ENCODE measurements at places on chromosomes 12 and 14.

- no peak for DNase-seq
These were observed 131.0 kb downstream of the TTC8 start for GRCh38 chr14:88955455-88955854.

DNA sequence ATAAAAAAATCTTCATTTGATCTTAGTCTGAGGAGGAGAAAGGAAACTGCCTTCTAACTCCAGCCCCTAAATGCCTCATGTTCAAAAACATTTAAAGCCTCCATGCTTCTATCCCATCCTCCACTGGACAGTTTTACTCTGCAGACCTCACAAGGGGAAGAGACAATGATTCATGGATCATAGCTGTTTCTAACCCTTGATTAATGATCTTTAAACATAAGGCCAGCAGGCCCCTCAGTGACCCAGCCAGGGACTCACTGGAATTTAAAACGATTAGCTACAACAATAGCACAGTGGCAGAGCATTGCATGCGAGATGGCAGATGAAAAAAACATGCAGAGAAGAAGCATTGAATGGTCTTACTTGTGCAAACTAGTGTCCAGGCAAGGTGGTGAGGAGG lies 6.0 kb downstream of the DCTN2 start:
- DNase-seq = no peak

DNA sequence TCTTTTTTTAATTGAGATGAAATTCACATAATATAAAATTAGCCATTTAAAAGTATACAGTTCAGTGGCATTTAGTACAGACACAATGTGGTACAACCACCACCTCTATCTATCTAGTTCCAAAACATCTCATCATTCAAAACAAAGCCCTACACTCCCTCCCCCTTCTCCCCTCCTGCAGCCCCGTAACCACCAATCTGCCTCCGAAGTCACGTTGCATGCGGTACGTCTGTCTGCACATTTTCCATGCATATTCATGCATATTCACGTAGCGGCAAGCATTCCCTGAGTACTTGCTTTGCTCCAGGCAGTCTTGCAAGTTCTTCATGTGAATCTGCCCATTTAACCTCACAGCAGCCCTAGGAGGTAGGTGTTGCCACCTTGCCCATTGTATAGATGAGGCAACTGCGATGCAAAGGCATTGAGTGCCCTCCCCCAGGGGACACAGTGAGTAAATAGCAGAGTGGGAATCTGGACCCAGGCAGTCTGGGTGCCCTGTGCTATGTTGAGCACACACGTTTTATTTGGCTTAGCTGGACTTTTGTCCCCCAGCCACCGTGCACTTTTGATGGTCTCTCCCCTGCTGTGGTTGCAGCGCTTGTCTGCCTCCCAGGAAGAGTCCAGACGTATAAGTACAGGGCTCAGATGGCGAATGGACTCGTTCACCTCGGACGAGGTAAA lies 43.4 kb downstream of the RIN3 start:
- DNase-seq = no peak

DNA sequence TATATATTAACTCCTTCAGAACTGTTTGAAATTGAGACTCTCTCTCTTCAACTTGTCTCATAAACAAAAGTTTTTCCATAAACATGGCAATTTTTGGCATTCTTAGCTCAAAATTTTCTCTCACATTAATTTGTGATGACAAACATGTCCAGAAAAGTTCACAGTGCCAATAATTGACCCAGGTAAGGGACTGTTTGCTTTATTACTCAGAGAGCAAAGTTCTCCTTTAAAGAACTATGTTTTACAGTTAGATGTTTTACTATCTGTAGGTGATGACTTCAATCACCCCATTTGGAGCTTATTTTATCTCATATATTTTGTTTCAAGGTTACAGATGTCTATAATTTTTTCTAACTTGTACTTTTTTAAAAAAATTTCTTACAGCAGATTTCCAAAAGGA lies 855.6 kb downstream of the SLC16A7 start:
- no peak for DNase-seq

DNA sequence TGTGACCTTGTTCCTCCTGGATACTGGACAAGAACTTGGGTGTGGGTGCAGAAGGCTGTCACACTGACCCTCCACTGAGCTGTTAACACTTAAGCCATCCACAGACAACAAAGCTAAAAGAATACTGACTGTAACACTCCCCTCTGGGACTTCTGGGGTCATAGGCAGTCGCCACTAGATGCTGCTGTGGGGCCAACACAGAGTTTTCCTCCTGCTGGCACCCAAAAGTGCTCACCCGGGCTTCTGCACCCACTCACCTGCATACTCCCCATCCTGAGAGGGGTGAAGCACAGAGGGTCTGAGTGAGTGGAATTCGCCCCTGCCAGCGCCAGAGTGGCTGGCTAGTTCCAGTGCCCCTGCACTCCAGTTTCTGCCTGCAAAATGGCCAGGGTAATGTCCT lies 422.4 kb upstream of the LMO3 start:
- no peak for DNase-seq

GRCh38 chr14:24136684-24137528 lies 912 bp downstream of the PSME1 start:
- DNase-seq = no peak

- DNase-seq = no peak
These were observed 499.5 kb downstream of the AACS start for GRCh38 chr12:125564753-125565152.

- DNase-seq = no peak
These were observed 284.8 kb upstream of the TBX3 start for GRCh38 chr12:114968727-114969126.

DNA sequence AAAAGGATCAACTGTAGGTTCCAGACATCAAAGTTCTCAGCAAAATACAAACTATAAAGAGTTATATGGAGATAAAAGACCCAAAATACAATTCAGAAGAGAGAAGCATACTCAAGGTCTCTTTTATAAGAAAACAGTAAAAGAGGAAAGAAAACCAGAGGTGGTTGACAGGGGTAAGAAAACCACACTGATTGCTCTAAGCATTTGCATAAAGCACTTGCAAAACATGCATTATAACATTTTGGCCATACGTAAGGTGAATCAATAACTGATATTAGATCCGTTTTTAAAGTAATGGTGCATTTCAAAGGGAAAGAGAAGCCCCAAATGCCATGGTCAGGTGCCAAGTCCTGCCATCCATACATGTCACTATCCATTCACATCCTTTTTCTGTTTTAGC lies 5.9 kb downstream of the DDHD1 start:
- no peak for DNase-seq

- DNase-seq = no peak
These were observed 509.1 kb downstream of the VRK1 start for GRCh38 chr14:97306133-97306759.

- DNase-seq = no peak
These were observed 21.3 kb upstream of the SNRPF start for GRCh38 chr12:95837240-95838038.

- DNase-seq = no peak
These were observed 159.0 kb downstream of the KICS2 start for GRCh38 chr12:64063121-64063520.

GRCh38 chr14:85079842-85080730 lies 449.9 kb upstream of the FLRT2 start:
- no peak for DNase-seq

DNA sequence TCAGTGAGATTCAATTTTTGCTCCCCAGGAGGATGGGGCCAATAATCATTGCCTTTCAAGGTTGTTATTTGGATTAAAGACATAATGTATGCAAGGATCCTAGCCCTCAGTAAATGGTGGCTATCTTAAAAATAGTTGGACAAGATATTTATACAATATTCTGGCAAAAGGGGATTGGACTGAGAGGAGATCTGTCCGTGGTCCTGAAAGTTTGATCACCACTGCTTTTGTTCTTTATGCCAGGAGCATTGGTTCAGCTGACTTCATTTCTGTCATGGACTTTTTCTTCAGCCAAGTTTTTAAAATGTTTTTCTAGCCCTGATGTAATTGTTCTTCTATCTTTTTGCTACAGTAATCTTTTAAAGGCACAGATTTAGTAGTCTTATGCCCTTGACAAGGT lies 70.2 kb upstream of the TCL1A start:
- DNase-seq = no peak

DNA sequence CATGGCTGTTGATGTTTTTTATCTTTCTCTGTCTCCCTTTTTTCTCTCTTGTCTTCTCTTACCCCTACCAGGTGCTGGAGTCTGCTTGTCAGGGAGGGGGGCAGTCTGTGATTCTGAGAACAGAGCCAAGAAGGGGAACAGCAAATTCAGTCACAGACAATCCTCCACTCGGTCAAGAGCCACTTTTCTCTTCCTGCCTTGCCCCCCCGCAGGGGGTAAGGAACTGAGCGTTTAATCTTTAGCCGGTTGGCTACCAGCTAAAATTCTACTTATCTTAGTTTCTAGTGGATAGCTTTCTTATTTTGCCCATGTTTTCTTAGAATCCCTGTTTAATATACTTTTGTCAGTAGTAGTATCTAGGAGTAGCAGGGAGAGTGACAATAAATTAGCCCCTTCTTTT lies 1.9 kb downstream of the RIMKLB start:
- no peak for DNase-seq

GRCh38 chr14:82432301-82433105 lies 898.9 kb upstream of the SEL1L start:
- DNase-seq = no peak

- no peak for DNase-seq
These were observed 10.7 kb upstream of the TXNRD1 start for GRCh38 chr12:104204690-104205480.

- no peak for DNase-seq
These were observed 149.2 kb downstream of the PHLDA1 start for GRCh38 chr12:75882421-75882820.

DNA sequence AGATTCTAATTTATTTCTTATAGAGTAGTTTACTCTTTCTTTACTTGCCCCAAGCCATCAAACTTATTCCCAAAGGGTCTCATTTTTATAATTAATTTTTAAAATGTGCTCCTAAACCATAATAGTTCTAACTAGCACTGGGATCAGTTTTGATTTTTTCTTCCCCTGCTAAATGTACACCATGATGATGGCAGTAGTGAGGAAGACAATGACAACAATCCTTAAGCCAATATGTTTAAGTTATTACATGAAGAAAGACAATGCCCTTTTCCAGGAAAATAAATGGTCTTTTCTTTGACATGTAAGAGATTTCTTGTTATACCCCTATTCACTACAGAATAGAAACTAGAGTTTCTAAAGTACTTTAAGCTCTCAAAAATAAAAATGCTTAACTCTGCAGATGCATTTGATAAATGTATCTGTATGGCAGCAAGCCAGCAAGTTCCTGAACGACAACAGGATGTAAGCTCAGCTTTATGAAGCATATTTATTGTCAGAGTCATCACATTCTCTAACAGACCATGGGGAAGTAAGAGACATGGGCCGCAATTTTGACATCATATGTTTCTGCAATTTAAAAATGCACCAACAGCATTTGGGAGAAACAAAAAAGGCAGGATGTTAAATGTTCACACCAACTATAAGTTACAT lies 36.0 kb upstream of the SNX6 start:
- no peak for DNase-seq

Data from stimulated activated CD4-positive, alpha-beta T cell treated with anti-CD3 and anti-CD28 coated beads, Interleukin-1b, Interleukin-23, amount 100 ng/mL, for 1 hour (primary cell).